ENCODE measurements at places on chromosomes 11 and 22. TPM values are rescaled to one million over a fixed set of nuclear protein-coding genes. Genes with fewer than 3 reads are reported as not detected.

The DGCR2 gene
- total RNA-seq = 18.2 TPM

The IGF2 gene
- total RNA-seq = 241 TPM

DNA sequence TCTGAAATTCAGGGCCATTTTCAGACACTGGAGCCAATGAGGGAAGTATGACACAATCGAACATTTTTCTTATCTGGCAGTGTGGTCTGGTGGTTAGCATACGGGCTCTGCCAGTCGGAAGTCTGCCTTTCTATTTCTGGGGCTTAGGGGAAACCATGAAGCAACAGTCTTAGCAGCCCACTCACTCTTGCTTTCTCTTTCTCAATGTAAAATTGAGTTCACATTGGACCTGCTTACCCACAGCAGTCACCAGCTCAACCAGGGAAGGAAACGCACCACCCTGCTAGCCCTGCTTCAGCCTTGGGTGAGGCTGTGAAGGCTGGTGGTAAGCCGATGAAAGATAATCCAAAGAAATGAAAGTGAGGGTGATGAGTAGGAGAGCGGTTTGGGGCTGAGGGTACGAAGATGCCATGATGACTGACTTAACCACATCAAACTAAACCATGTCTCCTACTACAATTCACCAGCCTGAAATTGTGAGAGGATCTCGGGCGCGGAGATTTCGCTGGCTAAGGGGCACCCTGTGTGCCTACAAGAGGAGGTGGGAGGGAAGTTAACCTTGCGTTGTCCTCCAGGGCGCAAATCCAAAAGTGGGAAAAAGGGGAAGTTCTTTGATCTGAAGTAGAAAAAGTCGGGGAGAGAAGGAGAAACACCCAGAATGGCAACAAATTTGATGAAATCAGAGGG, 2.0 kb upstream of the LMO2 start:
- no peak for DNase-seq
- no peaks in the 10 kb centered on the region for H3K27me3 ChIP-seq
- H3K4me3 ChIP-seq = no peak overlapping the region
- H3K4me1 ChIP-seq = no peaks in the 10 kb centered on the region
- H3K36me3 ChIP-seq = no peaks in the 10 kb centered on the region
- no peak overlapping the region for H3K27ac ChIP-seq

DNA sequence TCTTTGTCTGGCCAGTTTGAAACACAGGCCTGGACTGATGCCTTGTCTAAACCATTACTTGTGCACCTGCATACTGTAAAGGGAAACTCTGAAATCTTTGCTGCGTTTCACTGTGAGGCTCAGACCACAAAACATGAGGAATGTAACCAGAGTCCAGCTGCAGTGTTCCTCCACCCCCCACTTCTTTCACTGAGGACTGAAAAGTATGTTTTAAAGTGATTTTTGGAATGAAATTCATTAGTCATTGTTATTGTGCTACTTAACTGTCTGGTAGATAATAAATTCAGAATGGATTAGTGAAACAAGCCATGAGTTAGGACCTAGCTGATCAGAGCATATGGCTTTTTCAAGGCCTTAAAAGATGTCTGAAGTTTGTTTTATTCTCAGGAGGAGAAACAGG, 181.2 kb downstream of the WNT11 start:
- no peaks in the 10 kb centered on the region for H3K36me3 ChIP-seq
- H3K4me3 ChIP-seq = no peak overlapping the region
- DNase-seq = no peak
- no peaks in the 10 kb centered on the region for H3K27me3 ChIP-seq
- no peak overlapping the region for H3K27ac ChIP-seq

DNA sequence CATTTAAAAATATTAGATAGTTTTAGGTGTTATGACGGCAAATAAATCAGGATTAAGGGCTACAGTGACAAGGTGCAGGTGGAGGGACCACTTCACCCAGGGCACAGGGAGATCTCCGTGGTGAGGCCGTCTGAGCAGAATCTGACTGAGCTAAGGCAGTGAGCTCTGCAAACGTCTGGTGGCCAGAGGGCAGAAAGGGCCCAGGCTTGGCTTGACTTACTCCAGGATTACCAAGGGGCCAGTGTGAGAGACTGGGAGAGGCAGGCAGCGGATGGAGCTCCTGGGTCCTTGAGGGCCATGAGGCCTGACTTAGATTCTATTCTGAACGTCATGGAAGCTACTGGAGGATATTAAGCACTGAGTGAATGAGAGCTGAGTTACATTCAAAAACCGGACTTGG, 125.9 kb upstream of the B3GAT1 start:
- no peaks in the 10 kb centered on the region for H3K4me1 ChIP-seq
- H3K4me3 ChIP-seq = no peak overlapping the region
- H3K27me3 ChIP-seq = no peaks in the 10 kb centered on the region
- no peaks in the 10 kb centered on the region for H3K36me3 ChIP-seq
- H3K27ac ChIP-seq = no peak overlapping the region
- DNase-seq = peak; percentile 3

GRCh38 chr11:66929753-66930152, 28.4 kb downstream of the PC start:
- H3K4me3 ChIP-seq = no peak overlapping the region
- H3K27me3 ChIP-seq = no peaks in the 10 kb centered on the region
- DNase-seq = no peak

- DNase-seq = no peak
- H3K4me1 ChIP-seq = no peaks in the 10 kb centered on the region
- no peaks in the 10 kb centered on the region for H3K36me3 ChIP-seq
- no peaks in the 10 kb centered on the region for H3K27me3 ChIP-seq
- H3K27ac ChIP-seq = no peak overlapping the region
These were observed 22.1 kb upstream of the MMP7 start for GRCh38 chr11:102552447-102553194.

The PITPNB gene
- 76.1 TPM for total RNA-seq

The TRPM5 gene
- total RNA-seq = not detected

The RIC3 gene
- 27.9 TPM for total RNA-seq
